Large intestine (tissue), 12 donors: ENCODE measurements at places on chromosomes 12 and 14. TPM values are rescaled to one million over a fixed set of nuclear protein-coding genes. Genes with fewer than 3 reads are reported as not detected.

DNA sequence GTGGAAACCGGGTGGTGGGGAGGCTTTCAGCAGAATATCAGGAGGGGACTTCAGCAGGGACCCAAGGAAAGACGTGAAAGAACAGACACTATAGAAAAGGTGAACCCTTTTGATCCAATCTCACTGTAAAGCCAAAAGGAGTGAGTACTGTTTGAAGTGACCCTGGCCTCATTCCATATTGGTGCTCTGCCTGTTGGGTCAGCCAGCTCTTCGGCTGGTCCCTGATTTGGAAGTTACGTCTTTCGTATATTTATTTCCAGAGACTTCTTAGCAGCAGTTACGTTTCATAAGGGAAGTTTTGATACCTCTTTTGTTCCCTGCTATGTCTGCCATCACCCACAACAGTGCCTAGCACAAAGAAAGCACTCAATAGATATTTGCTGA is 21.9 kb downstream of the WNT5B start:
- DNase-seq = no peak

DNA sequence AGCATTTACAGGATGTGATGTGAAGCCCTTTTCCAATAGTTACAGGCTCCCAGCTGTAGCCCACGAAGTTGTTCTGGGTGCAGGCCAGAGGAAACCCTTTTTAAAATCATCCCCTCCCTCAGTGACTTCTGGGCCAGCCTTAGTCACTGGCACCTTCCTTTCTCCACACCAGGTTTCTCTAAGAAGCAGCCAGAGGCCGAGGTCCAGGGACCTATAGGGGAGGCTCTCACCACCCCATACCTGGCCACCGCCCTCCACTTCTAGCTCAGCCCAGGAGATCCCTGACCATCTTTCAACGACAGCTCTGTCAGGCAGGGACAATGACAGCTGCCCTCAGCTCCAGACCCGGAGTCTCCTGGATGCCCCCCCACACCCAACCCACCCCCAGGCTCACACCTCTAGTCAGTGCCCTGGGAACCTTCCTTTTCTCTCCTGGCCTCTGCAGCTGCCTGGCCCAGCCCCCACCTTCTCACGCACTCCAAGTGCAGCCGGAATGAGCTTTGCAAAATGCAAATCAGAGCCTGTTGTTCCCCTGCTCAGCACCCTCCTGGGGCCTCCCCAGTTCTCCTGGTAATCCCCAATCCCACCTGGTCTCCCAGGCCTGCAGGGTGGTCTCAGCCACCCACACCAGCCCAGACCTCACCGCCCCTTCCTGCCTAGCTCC is 46.7 kb downstream of the TESC start:
- DNase-seq = no peak

DNA sequence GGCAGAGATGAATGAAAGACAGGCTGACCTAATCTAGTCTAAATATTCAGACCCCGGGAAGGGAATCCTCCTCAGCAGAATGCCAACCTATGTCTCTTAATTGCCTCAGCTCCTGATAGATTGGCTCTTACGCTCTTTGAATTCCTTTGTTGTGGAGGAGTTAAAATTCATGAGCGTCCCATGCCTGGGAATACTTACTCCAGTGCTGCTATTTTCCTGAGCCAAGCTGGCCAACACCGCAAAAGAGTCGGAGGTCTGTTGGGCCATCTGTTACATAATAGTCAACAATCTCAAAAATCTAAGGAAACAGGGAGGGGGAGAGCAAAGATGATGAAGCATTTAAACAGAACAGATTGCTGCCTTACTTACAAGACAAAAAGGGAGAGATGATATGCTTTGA is 182.8 kb downstream of the ASCL1 start:
- no peak for DNase-seq

- DNase-seq = no peak
Observed at GRCh38 chr12:64029013-64029857, 184.7 kb downstream of the SRGAP1 start.

Gene CLECL1
- 0.31 TPM for polyA plus RNA-seq

Gene VRTN
- polyA plus RNA-seq = 0.69 TPM

GRCh38 chr12:52952076-52952801 is 3.3 kb downstream of the KRT18 start:
- DNase-seq = no peak

DNA sequence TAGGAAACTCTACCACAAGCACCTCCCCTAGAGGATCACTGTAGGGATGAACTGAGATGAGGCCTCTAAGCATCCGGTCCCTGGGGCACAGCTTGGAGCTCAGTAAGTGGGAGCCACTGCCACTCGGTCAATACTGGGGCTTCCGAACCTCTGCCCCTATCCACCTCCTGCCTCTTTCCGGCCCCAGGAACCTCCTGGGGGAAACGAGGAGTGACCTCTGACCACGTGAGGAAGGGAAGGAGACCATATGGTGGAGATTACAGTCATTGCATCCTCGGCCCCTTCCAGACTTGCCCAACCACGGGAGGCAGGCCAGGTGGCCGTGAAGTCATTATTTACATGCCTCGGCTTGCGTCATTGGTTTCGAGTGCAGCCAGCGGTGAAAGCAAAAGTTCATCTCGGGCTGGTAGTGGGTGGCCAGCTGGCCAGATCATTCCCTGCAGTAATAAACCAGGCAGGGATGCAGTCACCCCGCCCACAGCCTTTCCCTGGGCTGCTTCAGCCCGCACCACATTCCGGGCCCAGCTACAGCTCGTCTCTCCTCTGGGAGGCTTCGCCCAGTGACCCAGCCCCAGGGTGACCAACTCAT is 65.4 kb downstream of the C14orf132 start:
- DNase-seq = peak; percentile 88

Gene GPR84
- 0.16 TPM for polyA plus RNA-seq

Gene CISTR
- polyA plus RNA-seq = not detected
